K562 (cell line): ENCODE measurements at places on chromosomes 11 and 22. TPM values are rescaled to one million over a fixed set of nuclear protein-coding genes. Genes with fewer than 3 reads are reported as not detected.

DNA sequence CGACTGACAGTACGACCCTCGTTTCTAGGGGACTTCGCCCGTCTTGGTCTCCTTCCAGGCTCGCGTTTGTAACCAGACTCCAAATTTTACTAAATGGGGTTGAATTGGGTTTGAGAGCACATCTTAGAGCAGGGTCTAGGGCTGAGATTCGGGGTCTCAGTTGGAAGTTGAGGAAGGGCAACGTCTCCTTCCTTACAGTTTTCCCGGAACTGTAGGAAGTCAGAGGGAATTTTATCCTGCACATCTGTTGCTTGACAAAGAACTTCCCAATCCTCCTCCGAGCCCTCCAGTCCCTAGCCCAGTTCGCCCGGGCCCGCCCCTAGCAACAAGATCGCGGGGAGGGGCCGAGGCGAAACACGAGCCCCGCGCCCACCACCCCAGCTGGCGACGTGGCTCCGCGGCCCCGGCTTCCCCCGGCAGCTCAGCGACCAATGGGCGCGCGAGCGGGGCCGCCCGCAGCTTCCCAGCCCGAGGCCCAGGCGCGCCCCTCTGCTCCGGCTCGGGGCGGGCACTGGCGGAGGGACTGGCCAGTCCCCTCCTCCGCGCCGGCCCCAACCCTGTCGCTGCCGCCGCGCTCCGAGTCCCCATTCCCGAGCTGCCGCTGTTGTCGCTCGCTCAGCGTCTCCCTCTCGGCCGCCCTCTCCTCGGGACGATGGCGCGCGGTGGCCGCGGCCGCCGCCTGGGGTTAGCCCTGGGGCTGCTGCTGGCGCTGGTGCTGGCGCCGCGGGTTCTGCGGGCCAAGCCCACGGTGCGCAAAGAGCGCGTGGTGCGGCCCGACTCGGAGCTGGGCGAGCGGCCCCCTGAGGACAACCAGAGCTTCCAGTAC, at the start of gene RCN1:
Gene RCN1, plus strand, starts transcription at position 530 of the 826 bp plus-strand sequence. Its CDS starts 123 bp downstream, at position 653.
- DNase-seq = peak; percentile 34

GRCh38 chr22:41822317-41823057, 10.4 kb upstream of the SREBF2 start:
- peak; percentile 41 for DNase-seq

DNA sequence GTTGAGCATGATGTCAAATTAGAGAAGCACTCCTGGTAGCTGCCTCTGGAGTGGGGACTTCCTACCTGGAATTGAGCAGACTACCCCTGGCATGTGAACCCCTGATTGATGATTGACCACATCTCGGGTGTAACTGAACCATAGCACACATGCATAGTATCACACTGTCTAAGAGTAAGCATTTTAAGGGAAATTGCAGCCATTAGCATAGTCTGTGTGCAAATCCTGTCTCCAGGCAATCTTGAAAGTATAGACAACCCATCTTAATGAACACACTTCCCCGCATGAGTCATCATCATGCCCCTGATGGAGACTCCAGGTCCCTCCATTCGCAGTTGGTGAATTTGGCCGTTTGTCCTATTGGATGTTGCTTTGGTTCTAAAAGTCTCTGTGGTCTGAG, 131.3 kb downstream of the C11orf91 start:
- DNase-seq = no peak

DNA sequence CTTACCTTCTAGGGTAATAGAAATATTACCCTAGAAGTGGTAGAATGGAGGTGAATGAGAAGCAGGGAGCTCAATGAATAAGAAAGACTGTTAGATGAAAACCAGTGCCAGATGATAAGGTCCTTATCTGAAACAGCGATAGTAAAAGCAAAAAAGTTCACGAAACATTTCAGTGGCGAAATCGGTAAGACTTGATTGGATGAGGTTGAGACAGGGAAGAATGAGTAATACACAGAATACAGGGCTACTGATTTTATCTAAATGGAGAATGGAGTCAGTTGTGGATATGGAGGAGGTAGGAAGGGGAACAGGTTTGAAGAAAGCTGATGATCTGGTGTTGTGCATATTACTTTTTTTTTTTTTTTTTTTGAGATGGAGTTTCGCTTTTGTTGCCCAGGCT, 96.5 kb downstream of the GALNT18 start:
- no peak for DNase-seq

GRCh38 chr22:31020334-31020733, 51.3 kb downstream of the TUG1 start:
- no peak for DNase-seq

DNA sequence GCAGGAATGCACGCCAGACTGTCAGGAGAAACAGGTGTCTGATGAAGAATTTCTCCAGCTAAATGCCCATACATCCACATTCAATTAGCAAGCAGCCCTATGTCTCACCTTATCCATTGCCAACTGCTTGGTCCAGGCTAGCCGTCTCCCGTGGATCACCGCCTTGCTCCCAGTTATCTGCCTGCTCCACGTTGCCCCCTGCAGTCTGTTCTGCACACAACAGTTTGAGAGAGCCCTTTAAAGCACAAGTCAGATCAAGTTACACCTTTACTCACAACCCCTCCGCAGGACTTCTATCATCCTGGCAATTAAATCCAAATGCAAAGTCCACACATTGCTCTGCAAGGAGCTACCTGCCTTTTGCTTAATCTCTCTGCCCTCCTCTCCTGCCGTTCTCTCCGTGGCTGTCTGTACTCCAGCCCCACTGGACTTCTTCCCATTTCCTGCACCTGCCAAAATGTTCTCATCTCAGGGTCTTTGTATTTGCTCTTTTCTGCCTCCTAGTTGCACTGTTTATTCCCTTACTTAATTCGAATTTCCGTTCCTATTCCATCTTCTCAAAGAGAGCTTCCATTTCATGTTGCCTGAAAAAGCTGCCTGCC, 185.3 kb upstream of the LARGE1 start:
- no peak for DNase-seq

DNA sequence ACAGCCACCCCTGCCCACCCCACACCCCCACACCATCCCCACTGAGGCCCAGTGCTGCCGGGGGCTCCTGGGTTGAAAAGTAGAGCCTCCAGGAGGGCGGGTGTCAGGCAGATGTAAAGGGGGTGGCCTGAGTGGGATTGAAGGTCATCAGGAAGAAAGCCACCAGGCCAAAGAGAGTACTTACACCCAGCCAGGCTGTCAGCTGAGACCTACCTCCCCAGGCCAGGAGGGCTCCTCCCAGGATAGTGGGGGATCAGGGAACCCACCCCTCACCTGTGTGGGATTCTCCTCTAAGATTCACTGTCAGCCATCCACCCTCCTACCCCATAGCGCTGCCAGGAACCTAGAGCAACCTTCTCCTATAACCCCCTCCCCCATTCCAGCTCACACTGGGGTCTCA, 17.2 kb upstream of the FCHSD2 start:
- no peak for DNase-seq

DNA sequence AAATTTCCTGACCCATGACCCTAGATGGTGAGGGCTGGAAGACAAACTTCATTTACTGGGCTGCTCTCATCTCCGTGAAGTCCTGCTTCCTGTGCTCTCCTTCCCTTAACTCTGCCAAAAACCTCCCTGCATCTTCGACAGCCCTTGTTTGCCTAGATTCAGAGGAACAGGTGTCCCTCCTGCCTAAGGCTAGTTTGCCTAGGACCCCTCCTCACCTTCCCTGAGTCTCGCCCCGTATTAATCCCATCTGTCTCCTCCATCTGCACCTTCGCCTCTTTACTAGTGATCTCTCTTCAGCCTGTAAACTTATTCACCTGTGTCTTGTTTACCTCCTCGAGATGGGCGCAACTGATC, 33.1 kb downstream of the EIF3F start:
- DNase-seq = no peak

GRCh38 chr22:44574640-44575380, 76.8 kb upstream of the RTL6 start:
- no peak for DNase-seq

GRCh38 chr11:35045236-35045820, 93.6 kb upstream of the CD44 start:
- no peak for DNase-seq

DNA sequence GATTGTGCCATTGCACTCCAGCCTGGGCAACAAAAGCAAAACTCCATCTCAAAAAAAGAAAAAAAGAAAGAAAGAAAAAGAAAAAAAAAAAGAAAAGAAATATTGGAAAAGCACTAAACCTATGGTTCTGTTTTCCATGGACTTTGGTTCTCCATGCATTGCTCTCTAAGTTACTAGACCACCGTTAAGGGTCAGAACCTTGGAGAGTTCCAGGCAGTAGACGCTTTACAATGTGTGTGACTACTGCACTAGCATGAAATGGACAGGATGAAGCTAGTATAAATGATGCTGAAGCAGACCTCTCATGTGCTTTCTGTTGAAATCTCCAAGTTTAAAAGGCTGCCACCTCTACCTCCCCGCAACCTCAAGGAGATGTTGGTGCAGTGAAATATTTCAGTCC, 63.5 kb downstream of the SIK2 start:
- peak; percentile 12 for DNase-seq

DNA sequence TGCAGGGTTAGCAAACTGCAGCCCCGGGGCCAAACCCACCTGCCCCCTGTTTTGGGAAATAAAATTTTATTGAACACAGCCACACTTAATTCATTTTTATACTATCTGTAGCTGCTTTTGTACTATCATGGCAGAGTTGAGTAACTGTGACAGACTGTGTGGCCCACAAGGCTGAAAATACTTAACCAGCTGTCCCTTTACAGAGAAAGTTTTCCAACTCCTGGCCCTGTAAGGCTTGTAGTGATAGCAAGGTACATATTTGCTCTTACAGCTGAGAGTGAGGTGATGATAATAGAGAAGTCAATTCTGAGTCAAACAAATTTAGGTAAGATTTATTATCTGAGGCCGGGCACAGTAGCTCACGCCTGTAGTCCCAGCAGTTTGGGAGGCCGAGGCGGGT, 87.4 kb upstream of the SLC6A5 start:
- DNase-seq = no peak

INSC gene
- polyA plus RNA-seq = not detected in 2 replicates

SULT4A1 gene
- polyA plus RNA-seq = 0.07 and 0.11 TPM in 2 replicates

MMP13 gene
- not detected in 2 replicates for polyA plus RNA-seq

ANKK1 gene
- not detected in 2 replicates for polyA plus RNA-seq

MRE11 gene
- 22.9 and 27.4 TPM in 2 replicates for polyA plus RNA-seq

PRRG4 gene
- not detected in 2 replicates for polyA plus RNA-seq

ALDH3B1 gene
- polyA plus RNA-seq = 0.21 and 0.43 TPM in 2 replicates

BET1L gene
- 41.1 and 49.5 TPM in 2 replicates for polyA plus RNA-seq
